ENCODE measurements at places on chromosomes 11 and 22.

DNA sequence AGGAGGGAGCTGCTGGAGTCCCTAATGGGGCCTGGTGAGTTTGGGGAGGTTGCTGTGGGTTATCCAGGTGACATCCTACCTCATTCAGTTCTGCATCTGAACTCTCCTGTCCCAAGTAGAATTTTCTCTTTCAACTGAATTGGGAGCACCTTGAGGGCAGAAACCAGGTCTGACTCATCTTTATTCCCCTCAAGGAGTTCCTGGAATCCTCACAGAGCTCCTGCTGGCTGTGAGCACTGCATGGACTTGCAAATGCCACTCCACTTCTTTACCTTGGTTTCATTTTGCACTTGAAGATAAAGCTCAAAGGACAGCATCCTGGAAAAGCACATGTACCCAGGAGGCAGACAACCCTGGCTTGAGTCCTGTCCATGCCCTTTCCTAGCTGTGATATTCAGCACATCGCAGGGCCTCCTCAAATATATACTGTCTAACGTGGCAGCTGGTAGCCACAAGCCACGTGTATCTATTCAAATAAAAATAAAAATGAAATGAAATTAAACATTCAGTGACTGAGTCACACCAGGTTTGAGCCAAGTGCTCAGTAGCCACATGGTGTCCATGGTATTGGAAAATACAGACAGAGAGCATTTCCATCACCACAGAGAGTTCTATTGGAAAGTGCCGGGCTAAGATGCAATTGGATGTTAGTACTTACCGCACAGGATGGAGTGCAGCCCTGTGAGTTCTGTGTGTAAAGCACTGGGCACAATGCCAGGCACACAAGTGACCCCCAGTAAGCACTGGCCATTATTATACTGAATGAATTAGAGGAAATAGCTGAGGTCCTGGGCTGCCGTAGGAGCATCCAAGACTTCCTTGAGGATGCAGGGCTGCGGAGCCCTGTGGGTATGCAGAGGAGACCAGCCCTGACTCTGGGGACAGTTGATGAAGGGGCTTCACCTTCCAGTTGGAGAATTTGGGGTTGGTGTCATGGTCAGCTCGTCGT lies 149.0 kb downstream of the PKNOX2 start:
- DNase-seq, result no peak

DNA sequence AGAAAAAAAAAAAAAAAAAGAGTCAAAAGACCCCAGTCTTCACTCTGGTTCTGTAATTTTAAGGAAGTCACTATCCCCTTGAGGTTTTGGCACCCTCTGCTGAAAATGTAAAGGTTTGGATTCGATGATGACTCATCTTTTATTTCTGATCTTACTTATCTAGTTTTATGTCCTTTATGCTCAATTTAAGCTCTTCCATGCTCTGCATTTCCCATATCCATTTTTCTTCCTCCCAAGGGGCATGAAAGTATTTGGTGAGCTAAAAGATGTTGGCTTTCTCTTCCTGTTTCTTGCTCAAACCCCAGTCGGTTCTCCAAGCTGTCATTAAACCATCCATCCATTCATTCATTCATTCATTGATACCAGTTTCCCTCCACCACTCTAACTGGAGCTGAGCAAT lies 61.0 kb upstream of the CDON start:
- no peak for DNase-seq

DNA sequence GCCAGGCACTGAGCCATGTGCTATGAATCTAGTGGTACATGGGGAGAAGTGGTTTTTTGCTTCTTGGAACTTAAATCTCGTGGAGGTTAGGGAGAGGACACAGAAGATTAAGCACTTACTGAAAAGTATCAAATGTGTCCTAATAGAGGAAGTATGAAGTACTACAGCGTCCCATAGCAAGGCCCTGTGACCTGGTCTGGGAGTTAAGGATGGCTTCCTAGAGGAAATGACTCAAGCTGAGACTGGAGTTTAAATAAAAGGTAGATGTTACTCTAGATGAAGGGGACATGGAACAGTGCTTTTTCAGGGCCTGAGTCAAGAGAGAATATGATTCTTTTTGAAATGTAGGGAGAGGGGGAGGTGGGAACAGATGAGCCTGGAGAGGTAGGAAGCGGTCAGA lies 202.9 kb downstream of the GRIK4 start:
- no peak for DNase-seq

DNA sequence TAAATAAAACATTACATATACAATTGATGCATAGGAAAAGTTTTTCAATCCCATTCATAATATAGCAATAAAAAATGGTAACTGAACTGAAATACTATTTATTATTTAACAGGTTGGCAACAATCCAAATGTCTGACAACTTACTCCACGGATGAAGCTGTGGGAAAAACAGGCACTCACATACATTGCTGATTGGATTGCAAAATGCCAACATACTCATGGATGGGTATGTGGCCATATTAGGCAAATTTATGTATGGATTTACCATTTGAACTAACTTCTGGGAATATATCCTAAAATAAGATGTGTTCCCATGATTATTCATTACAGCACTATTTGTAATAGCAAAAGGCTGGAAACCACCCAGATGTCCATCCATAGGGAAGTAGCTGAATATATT lies 3.2 kb upstream of the BIRC2 start:
- DNase-seq, result no peak

DNA sequence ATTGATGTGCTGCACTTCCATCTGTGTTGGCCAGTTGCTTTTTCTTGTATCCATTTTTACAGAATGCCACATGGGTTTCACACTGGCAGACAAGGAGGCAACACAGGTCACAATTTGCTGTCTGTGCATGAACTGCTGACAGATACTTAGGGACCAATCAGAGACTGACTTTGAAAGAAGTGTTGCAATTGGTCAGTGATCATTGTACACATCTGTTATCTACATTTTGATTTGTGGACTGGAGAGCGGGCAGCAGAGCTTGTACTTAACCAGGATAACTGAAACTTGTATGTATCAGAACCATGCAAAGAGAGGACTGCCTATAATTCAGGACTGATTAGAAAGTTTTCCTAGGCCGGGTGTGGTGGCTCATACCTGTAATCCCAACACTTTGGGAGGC lies 21.8 kb downstream of the PRR5 start:
- no peak for DNase-seq

DNA sequence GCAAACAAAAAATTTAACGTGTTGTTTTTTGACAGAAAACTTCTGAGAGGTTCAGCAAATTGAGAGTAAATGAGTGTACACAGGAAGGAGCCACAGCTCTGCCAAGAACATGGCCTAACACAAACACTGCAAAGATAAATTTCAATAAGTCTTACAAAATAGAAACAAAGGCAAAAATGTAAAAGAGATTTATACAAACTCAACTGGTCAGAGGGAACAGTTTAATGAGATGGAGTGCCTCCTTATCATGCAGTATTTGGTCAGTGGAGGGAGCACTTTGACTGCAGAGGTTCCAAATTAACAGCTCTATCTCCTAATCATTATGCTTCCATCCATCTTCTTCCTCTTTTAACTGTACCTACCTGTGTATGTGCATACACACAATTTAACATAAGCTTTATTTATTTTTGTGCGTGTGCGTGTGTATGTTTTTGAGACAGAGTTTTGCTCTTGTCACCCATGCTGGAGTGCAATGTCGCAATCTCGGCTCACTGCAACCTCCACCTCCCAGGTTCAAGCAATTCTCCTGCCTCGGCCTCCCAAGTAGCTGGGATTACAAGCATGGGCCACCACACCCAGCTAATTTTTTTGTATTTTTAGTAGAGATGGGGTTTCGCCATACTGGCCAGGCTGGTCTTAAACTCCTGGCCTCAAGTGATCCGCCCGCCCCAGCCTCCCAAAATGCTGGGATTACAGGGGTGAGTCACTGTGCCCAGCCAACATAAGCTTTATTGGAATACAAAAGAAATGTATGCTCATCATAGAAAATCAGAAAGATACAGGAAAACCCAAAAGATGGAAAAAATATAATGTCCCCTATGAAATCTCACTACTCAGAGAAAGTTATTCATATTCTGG lies 111.9 kb downstream of the MRTFA start:
- no peak for DNase-seq

GRCh38 chr22:32584650-32585049 lies 110.0 kb downstream of the FBXO7 start:
- DNase-seq, result no peak

DNA sequence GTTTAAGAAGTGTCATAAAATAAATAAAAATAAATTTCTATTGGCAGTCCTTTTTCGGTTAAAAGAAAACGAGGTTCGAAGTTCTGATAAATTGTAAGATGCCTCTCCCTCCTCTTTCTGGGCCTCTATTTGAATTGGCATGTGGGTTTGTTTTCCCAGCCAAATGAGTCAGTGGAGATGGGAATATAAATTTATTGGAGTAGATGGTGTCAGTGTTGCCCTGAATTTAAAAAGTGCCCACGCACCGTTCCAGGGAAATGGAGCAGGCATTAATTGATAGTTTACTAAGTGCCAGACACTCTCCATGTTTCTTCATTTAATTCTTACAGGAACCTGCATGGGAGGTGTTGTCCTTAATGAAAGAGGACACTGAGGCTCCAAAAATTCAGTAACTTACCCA lies 119.2 kb downstream of the FEZ1 start:
- DNase-seq, result no peak

- DNase-seq, result no peak
Measured at GRCh38 chr11:19027829-19028595, 32.5 kb downstream of the MRGPRX2 start.

- no peak for DNase-seq
Measured at GRCh38 chr11:26599876-26600434, 27.9 kb upstream of the MUC15 start.

DNA sequence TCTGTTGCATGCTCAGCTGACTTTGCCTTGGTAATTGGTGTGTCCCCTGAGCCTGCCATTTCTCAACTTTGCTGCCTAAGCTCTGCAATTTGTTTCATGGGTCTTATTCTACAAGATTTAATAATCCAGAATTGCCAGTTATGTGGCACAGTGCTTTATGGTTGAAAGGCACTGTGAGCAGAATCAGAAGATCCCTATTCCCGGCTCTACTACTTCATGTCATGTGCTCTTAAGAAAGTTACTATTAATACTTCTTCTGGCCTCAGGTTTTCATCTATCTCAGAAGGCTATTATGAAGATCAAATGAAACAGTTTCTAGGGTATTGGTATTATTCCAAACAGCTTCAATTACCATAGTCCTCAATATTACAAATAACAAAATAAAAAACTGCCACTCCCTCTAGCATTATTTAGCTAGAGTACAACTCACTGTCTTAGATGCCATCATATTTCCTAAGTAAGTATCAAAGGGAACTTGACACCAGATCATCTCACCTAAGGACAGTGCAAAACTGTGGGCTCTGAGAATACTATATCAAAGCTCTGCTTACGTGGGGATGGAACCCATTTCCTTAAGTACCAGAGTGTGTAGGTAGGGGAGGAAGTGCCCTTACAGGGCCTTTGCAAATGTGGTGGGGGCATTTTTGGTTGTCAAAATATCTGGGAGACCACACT lies 200.0 kb upstream of the PITPNB start:
- no peak for DNase-seq

- no peak for DNase-seq
Measured at GRCh38 chr22:45298934-45299505, 10.7 kb upstream of the FAM118A start.

DNA sequence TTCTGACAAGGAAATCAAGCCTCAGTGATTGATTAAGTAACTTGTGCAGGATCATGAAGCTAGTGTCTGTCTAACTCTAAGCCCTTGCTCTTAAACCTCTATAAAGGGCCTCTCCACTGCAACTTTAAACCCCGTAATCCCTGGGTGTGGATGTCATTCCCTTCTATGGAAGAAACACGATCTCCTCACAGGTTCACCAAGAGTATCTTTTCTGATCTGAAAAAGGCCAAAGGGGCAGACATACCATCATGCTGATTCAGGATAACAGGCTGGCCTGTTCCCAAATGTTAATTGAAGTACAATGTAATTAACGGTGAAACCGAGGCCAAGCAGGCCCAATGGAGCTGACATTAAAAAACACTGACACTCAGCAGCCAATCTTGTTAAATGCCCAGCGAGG lies 17.1 kb downstream of the TTC12 start:
- no peak for DNase-seq

DNA sequence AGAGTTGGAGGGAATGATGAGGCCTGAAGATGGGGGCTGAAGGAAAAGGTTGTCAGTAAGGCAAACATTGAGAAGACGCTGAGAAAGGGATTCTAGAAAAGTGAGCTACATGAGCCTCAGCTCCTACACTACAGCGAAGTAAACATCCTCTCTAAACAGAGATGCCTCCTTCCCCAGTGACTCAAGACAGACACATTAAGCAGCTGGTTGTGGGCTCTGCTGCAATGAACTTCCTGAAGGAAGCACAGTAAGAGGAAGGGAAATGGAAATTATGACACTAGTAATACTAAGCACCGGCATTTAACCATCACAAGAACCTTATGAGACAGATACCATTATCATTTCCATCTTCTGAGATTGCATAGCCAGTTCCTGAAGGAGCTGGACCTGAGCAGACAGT lies 190.5 kb downstream of the C11orf87 start:
- no peak for DNase-seq

- no peak for DNase-seq
Measured at GRCh38 chr11:124199702-124200101, 16.6 kb downstream of the OR10D3 start.

DNA sequence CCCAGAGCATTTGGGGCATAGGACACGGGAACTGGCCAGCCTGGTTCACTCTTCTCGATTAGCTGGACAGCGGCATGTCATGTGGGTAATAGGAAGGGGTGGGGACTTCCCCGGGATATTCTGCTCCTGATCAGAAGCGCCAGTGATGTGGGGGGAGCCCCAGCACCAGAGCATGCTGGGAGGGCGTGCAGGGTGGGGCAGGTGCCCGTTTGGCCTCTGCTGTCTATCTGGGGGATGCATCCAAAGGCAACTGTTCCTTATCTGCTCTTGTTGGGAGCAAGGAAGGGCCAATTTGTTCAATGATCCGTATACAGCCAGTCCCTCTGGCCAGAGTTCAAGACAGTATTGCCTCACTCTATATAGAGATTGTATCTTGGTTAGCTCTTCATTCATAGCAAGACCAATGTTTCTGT lies 43.6 kb downstream of the PPARA start:
- DNase-seq, result no peak

DNA sequence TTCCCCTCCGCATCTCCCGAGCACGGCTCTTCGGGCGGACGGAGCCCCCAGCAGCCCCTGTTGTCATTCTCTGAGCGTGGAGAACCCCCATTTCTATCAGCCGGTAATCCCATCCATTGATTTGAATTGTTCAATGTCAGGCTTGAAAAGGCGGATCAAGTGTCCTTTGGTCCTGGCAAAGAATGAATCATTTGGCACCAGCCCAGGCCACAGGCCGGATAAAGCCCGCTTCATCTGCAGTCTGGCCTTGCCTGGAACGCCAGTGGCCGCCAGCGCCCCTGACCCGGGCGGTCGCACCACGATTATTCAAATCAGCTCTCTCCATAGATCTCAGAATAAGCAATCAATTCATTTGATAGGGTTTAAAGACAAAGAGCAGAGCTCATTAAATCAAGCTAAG lies 188.9 kb downstream of the BRD1 start:
- DNase-seq, result no peak

- no peak for DNase-seq
Measured at GRCh38 chr22:39943337-39943736, 16.9 kb upstream of the TMA7B start.

All from stimulated activated CD8-positive, alpha-beta memory T cell treated with anti-CD3 and anti-CD28 coated beads, Interleukin-2, amount 100 ng/mL, for 1 hour (primary cell).